NCI-H1930 (cell line): ENCODE measurements at places on chromosomes 2 and 18.

DNA sequence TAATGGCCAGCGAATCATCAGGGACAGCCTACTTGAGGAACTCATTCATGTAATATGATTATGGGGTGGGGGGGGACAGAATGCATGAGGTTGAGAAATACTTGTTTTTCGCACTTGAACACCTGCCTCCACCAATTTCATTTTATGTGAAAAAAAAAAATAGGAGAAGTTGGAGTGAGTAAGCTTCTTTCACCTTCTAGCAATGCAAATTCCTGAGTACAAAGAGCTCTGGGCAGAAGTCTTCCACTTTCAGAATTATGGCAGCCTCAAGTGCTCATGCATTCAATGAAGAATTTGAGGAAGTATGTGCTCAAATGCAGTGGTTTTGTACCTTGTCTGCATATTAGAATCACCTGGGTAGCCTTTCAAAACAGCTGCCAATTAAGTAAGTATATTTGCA is 40.1 kb upstream of the GPD2 start:
- no peak for DNase-seq

DNA sequence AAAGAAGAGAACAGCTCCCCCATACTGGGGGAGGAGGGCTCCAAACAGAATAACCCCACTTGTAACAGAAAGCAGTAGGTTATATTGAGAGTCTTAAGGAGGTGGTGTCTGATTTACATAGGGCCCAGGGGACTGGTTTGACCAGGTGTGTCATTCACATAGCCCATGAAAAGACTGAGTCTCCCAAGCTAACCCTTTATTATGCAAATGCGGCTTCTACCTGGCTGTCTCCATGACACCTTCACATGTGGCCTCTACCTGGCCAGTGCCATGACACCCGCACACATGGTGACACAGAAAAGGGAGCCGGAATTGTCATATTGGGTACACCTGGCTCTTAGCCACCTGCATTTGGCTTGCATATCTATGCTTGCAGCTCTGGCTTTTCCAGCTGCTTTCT is 1057.2 kb upstream of the PIK3C3 start:
- no peak for DNase-seq

- DNase-seq = no peak
Measured at GRCh38 chr2:200750323-200750910, 61.3 kb upstream of the BZW1 start.

DNA sequence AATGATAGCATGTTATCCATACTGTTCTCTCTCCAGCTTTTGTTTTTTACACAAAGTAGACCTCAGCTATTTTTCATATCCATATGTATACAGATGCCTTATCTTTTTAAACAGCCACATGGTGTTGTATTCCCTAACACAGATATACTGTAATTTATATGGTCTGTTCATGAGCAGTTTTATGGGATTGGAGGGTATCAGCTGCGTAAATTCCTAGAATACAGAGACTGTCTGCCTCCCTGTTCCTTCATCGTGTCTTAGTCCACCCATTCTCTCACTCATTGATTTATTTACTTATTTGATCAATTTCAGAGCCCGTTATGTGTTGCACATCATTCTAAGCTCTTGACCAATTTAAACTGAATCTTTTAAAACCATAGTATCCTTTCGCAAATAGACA is 80.6 kb downstream of the GATA6 start:
- DNase-seq = no peak

- no peak for DNase-seq
Measured at GRCh38 chr2:34849827-34850226, 1250.7 kb upstream of the FAM98A start.

GRCh38 chr2:222108957-222109585 is 189.7 kb downstream of the PAX3 start:
- DNase-seq = no peak

GRCh38 chr18:8525692-8526091 is 83.5 kb upstream of the RAB12 start:
- no peak for DNase-seq

GRCh38 chr2:189299974-189300373 is 120.4 kb upstream of the COL5A2 start:
- no peak for DNase-seq

- DNase-seq = no peak
Measured at GRCh38 chr2:36380624-36381481, 25.3 kb downstream of the CRIM1 start.

DNA sequence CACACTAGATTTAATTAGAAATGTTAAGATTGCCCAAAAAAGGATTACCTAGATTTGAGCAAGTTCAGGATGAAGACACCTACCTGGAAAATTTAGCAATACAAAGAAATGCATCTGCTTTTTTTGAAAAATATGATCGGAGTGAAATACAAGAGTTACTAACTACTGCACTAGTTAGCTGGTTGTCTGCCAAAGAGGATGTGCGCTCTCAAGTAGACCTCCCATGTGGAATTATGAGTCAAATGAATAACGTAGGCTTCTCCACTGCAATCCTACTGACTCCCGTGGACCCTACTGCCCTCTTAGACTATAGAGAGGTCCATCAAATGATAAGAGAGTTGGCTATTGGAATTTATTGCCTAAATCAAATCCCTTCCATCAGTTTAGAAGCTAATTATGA is 2.0 kb downstream of the ANKAR start:
- DNase-seq = no peak

- DNase-seq = no peak
Measured at GRCh38 chr2:242054406-242054805, 184.9 kb downstream of the RTP5 start.

- DNase-seq = no peak
Measured at GRCh38 chr2:205781244-205781931, 99.1 kb downstream of the NRP2 start.

- no peak for DNase-seq
Measured at GRCh38 chr2:95350774-95351597, 51.5 kb upstream of the FAHD2A start.

DNA sequence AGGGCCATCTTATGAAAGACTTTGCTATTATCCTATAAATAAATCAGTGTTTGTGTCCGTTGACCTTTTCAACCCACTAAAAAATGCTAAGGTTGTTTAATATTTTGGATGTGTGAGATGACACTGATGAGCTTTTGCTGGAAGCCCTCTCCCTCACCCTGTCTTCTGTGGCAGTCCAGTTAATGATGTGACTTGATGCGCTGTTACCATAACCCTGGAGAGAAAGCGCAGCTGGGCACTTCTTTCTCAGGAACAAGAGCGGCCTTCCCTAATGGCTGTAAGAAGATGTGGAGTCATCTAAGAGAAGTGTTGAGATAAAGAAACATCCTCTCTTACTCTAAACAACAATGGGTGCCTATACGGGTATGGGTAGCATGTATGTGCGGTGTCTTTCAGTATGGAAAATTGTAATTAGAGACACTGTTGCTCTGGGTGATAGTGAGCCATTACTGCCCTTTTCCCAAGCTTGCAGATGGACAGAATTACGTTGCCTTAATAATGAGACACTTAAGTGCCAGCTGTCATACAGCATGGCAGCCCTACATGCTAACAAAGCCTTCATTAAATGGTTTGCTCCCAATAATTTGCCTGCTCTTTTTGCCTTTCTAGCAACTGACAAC is 165.6 kb upstream of the NABP1 start:
- DNase-seq = no peak

- DNase-seq = no peak
Measured at GRCh38 chr2:172404824-172405223, 22.6 kb upstream of the ITGA6 start.

DNA sequence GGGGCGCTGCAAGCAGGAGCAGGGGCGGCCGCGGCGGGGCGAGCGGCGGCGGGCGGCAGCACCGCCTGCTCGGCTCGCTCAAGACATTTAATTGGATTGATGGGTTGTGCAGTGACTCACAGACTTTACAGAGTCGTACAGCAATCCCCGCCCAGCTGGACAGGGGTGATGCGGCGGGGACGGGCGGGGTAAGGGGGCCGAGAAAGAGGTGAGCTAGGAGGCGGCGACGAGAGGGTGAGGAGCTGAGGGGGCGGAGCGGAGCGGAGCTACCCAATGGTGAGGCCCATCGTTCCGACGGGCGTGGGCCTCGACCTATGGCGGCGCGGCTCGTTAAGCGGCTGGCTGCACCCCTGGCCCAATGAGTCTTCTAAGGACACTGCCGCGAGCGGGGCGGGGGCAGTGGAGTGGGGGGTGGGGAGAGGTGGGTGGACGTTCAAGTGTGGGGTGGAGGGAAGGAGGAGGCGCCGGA is 97.1 kb upstream of the SERTAD2 start:
- peak; percentile 99 for DNase-seq
